ENCODE measurements at places on chromosomes 4 and X.
A peak's percentile ranks its signal among the peaks of the same experiment; 100 is the strongest.

GRCh38 chr4:150668824-150669223 is 86.9 kb downstream of the MAB21L2 start:
- no peak for DNase-seq

DNA sequence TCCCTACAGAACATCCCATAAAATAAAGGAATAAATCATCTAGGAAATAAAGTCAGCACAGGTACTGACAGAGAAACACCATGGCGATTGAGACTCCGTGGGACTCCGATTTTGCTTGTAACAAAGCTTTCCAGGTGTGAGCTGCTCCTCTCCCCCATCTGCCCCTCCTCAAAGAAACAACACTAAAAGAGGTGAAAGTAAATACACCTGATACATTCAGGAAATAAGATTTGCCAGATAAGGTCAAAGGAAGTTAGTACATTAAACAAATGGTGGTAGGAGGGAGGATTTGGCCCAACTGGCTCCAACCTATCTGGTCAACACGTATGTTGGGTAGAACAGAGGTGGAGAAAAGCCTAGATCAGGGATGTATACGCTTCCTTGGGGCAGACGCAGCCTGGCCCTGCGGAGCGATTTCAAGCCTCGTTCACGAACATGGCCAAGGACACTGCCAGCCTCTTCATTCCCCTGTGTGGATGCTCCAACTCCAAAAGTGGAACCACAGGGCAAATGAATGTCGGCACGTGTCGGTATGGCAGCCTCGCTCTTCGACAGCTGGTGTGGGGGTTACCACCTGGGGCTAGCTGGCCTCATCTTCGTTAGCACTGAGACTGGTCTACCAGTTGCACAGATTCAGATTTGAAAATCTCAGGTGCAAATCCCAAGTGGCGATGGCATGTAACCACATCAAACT is 162.5 kb downstream of the AFAP1 start:
- no peak for DNase-seq

GRCh38 chrX:9878146-9878820 is 88.9 kb upstream of the CLDN34 start:
- no peak for DNase-seq

GRCh38 chr4:127239902-127240763 is 392.6 kb upstream of the INTU start:
- DNase-seq, result no peak

- DNase-seq, result no peak
These were observed 758.1 kb downstream of the GRID2 start for GRCh38 chr4:93061826-93062225.

- no peak for DNase-seq
These were observed 959.1 kb upstream of the LCORL start for GRCh38 chr4:18980516-18981233.

DNA sequence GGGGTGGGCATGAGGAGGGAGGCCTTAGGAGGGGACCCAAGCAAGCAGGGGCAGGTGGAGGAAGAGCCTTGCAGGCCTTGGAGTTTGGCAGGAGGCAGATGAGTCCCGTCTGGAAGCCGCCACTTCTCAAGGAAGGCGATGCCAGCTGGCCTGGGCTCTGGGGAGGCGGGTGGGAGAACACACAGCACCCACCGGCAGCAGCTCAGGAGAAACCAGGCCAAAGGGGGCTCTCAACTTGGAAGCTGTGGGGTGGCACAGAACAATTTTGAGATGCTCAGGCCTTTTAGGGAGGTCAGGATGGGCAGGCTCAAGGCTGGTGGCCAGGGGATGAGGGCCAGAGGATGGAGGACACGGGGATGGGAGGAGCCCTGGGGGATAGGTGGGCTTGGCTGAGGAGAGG is 11.6 kb upstream of the DUSP9 start:
- DNase-seq, result no peak

DNA sequence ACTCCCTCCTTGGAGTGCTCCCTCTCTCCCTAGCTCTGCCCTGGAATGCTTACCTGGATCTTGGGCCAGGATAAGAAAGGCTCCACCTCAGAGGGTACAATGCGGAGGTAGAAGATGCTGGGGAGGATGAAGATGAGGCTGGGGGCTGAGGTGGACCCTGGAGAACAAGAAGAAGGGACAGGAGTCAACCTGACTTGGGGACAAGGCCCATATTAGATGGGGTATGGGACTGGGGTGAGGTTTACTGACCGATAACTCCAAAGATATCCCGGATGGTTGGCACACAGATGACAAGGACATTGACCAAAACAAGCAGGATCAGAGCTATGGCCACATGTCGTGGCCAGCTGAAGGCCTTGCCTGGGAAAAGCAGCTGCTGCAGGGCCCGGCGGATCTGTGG is 10.6 kb downstream of the SLC38A5 start:
- DNase-seq, result no peak

- DNase-seq, result peak; percentile 5
These were observed 16.2 kb downstream of the NELFA start for GRCh38 chr4:1992468-1993168.

DNA sequence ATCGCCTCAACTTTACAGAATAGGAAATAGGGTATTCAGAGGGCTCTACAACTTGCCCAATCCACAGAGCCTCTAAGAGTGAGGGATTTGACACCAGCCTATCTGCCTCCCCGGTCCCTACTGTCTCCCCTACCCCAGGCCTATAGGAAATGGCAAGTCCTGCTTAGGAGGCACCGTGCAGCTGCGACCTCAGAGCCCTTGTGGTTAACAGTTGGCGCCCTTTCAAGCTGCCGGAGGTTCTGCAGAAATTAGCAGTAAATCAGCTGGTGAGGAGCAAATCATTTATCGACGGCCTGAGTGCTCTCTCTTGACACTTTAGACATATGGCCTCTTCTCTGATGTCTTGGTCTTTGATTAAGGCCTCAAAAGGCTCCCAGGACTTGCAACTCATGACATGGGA is 96.9 kb downstream of the CLNK start:
- no peak for DNase-seq

GRCh38 chr4:136992032-136992431 is 540.3 kb downstream of the PCDH18 start:
- no peak for DNase-seq

DNA sequence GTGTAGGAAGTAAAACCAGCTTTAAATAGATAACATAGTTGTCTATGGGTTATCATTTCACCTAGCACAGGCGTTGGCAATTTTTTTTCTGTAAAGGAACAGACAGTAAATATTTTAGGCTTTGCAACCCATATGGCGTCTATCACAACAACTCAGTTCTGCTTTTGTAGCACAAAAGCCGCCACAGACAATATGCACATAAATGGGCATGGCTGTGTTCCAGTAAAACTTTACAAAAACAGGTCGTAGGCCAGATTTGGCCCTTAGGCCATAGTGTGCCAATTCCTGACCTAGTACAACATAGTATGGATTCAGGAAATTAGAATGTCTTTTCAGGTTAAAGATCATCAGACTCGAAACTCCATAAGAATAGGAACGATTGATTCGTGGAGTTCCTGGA is 265.3 kb upstream of the GK2 start:
- DNase-seq, result no peak

- no peak for DNase-seq
These were observed 428.4 kb downstream of the AFF2 start for GRCh38 chrX:148928811-148929210.
